Hindlimb muscle (tissue), 1 donor: ENCODE measurements at places on chromosomes 3 and 15. TPM values are rescaled to one million over a fixed set of nuclear protein-coding genes. Genes with fewer than 3 reads are reported as not detected.

The MORC1 gene
- polyA plus RNA-seq = not detected

The C2CD4A gene
- not detected for polyA plus RNA-seq

The PLSCR4 gene
- 10.2 TPM for polyA plus RNA-seq

The CCR3 gene
- not detected for polyA plus RNA-seq

The SUCLG2 gene
- polyA plus RNA-seq = 28.2 TPM

The RPS27L gene
- polyA plus RNA-seq = 50.1 TPM

The CNTN3 gene
- 7.2 TPM for polyA plus RNA-seq

The DOCK3 gene
- polyA plus RNA-seq = 0.14 TPM

The GOLGA8O gene
- polyA plus RNA-seq = 0.48 TPM

The CFAP91 gene
- 1.1 TPM for polyA plus RNA-seq

The TMEM108 gene
- 28.5 TPM for polyA plus RNA-seq

The GOLGA8K gene
- 0.86 TPM for polyA plus RNA-seq

The ANKRD63 gene
- 0.40 TPM for polyA plus RNA-seq

The ERC2 gene
- 1.6 TPM for polyA plus RNA-seq

The LYSMD4 gene
- polyA plus RNA-seq = 9.3 TPM

The FILIP1L gene
- polyA plus RNA-seq = 42.3 TPM

The STX19 gene
- polyA plus RNA-seq = not detected

The TRPC1 gene
- 7.2 TPM for polyA plus RNA-seq
